AG09309 (cell line): ENCODE measurements at places on chromosomes 7 and 10.
A peak's percentile ranks its signal among the peaks of the same experiment; 100 is the strongest.

GRCh38 chr7:36287371-36288241 is 102.1 kb upstream of the ANLN start:
- DNase-seq, result no peak

- no peak for DNase-seq
Measured at GRCh38 chr7:21028186-21028585, 241.5 kb upstream of the SP8 start.

DNA sequence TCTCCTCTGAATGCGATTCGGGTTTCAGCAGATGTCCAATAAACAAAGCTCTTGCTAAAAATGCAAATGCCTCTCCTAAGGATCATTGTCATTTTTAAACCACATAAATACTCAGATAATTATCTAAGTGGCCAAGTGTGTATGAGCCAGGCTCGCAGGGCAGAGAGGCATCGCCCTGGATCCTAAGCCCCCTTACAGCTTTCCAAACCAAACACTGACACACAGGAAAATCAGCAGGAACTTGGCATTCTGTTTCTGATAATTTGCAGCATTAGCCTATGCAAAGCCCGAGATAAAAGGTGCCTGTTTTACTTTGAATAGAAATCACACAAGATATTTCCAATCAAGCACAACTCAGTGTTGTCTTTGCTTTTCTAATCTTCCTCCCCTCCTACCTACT is 134.4 kb downstream of the ABCA13 start:
- no peak for DNase-seq

- DNase-seq, result peak; percentile 80
Measured at GRCh38 chr10:69045441-69046300, 42.2 kb upstream of the SRGN start.

DNA sequence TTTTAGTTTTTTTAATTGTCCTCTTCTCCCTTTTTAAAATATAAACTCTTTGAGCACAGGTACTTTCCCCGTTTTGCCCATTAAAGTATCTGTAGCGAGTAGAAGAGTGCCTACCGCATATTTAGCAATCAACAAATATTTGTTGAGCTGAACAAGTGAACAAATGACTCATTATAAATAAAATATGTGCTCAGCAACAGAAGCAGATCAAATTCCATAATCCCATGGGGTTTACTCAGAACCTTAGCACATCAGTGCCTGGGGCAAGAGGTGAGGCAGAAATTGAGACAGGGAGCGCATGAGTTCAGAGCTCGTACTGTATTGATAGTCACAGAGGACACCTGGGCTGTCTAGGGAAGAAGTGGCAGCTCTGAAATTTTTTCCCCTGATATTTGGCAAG is 161.0 kb downstream of the SEM1 start:
- DNase-seq, result no peak

- no peak for DNase-seq
Measured at GRCh38 chr7:79217468-79217867, 236.0 kb downstream of the MAGI2 start.

DNA sequence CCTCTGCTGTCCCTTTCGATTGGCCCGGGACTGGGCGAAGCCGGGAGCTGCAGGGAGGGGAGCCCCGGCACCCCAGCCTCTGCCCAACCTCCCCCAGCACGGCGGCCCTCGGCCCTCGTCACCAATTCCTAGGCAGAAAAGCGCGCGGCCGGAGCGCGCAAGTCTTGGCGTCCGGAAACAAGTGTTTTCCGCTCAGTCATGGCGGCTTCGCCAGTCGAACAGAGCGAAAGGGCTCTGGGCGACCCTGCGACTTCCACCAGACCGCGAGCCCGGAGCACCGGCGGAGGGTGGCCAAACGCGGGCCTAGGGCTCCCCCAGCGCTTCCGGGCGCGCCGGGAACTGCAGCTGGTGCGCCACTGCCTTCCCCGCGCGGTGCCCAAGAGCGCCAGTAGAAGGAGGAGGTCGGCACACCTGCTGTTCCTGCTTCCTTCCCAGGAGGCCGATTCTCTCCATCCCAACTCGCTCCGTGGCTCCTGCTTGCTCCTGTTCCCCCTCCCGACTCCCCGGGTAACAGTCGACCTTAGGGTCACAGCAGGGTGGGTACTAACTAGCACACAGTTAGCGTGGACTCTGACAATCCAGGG is 729.9 kb downstream of the ZWINT start:
- DNase-seq, result no peak

- no peak for DNase-seq
Measured at GRCh38 chr7:125136755-125137532, 207.3 kb upstream of the POT1 start.

GRCh38 chr7:28629216-28629842 is 217.0 kb downstream of the CREB5 start:
- DNase-seq, result no peak

- DNase-seq, result no peak
Measured at GRCh38 chr7:157013602-157014549, 3.4 kb upstream of the MNX1 start.

- no peak for DNase-seq
Measured at GRCh38 chr7:6271694-6272440, 557 bp downstream of the CYTH3 start.

GRCh38 chr7:130420943-130421578 is 19.8 kb downstream of the CEP41 start:
- DNase-seq, result no peak

GRCh38 chr10:26213157-26213800 is 3.3 kb upstream of the GAD2 start:
- no peak for DNase-seq

DNA sequence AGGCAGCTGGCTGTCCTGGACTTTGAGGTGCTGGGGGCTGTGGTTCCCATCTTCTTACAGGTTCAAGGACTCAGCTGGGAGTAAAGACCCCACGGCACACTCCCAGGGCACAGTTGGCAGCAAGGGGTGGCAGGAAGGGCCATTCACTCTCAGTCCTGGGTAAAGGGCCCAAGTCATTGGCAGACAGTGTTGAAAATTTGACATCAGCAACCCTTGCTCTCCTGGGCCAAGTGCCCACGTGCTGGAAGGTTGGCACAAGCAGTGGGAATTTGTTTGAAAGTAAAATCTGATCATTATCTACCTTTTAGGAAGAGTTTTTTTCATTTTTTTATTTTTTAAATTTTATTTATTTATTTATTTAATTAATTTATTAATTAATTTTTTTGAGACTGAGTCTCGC is 241.6 kb upstream of the MKI67 start:
- no peak for DNase-seq

GRCh38 chr7:78939669-78940068 is 513.8 kb downstream of the MAGI2 start:
- DNase-seq, result no peak

DNA sequence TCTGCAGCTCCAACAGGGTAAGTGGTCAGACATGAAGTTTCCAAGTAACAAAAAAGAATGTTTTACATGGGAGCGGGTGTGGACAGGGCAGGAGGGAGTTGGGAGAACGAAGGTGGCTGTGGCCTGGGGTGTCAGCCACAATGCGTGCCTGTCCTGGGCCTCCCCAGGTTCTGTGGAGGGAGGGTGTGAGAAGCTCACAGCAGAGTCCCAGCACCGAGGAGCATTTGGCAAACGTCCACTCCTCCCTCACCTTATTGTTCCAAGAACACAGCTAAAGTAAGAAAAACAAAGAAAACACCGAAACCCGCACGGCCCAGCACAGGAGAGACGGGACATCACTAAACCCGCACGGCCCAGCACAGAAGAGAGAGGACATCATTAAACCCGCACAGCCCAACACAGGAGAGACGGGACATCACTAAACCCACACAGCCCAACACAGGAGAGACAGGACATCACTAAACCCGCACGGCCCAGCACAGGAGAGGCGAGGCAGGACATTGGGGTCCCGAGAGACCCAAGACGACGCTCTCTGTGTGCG is 226.4 kb downstream of the MAD1L1 start:
- DNase-seq, result no peak

DNA sequence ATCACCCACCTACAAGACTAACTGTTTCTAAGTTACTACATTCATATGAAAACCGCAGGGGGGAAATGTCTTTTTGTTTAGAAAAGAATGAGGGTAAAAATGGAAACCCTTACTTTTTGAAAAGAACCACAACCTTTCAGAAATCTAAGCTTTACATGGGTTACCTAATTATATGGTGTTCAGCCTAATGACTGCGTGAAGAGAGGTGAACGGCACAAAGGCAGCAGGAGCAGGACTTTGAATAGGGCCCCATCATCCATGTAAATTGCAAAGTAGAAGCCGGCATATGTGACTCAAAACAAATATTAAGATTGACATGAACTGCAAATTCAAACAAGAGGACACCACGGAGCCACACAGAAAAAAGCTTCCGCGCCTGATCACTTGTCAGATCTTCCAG is 25.1 kb downstream of the NEBL start:
- DNase-seq, result no peak

DNA sequence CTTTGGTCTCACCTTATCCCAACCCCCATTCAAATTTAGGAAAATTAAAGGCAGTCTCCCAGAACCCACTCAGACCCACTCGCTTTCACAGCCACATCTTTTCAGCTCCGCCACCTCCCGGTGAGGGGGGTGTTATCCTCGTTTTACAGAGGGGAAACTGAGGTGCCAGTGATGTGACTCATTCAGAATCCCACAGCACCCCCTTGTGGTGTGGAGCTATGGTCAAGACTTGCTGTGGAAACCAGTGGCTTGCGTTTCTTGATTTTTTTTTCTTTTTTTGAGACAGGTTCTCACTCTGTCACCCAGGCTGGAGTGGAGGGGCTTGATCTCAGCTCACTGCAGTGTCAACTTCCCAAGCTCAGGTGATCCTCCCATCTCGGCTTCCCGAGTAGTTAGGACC is 27.6 kb downstream of the SLC35G1 start:
- no peak for DNase-seq

- DNase-seq, result no peak
Measured at GRCh38 chr7:45574669-45575500, 717 bp downstream of the ADCY1 start.

- DNase-seq, result no peak
Measured at GRCh38 chr7:34875481-34875880, 161.8 kb downstream of the DPY19L1 start.

GRCh38 chr7:70306173-70306572 is 707.9 kb downstream of the AUTS2 start:
- no peak for DNase-seq

GRCh38 chr7:132939495-132939894 is 142.4 kb downstream of the CHCHD3 start:
- no peak for DNase-seq

DNA sequence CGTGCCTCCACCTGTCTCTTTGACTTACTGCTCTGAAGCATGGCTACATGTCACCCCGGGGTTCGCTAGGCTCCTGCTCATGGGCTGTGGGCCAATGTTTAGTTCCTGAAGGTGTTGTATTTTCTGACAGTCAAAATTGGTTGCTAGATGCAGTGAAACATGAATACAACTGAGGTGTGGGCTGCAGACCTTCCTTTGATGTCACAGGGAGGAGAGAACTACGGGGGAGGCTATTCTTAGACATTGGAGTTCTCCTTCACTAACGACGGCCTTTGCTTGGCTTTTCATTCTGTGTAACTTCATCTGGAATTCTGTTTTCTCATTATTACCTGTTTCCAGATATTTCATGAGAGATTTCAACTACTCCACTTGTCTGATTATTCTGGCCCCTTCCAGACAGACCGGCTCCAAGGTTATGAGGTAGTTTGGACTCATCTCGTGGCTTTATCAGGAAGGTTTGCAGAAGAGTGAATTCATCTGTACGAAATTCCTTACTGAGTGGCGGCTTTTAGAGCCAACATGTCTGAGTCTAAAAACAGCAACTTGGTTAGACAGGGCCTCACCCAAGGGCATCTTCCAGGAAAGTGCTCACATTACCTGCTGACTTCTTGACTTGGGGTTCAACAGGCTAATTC is 774.7 kb downstream of the SUGCT start:
- no peak for DNase-seq

DNA sequence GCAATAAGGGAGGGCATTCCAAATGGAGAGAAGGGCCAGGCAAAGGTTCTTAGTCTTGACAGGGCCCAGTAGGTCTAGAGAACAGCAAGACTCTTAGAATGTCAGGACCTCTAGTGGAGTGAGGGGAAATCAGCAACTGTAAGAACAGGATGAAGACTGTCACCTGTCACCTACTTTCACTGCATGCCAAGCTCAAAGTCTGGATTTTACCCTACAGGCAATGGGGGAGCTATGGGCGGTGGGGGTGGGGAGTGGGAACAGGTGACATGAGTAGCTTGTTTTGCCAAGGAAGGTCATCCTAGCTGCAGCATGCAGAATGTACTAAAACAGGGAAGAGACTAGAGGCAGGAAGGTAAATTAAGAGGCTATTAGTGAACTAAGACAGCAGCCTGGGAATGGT is 18.3 kb downstream of the GOT1 start:
- DNase-seq, result no peak

GRCh38 chr7:106029451-106029850 is 66.4 kb downstream of the CDHR3 start:
- DNase-seq, result no peak

DNA sequence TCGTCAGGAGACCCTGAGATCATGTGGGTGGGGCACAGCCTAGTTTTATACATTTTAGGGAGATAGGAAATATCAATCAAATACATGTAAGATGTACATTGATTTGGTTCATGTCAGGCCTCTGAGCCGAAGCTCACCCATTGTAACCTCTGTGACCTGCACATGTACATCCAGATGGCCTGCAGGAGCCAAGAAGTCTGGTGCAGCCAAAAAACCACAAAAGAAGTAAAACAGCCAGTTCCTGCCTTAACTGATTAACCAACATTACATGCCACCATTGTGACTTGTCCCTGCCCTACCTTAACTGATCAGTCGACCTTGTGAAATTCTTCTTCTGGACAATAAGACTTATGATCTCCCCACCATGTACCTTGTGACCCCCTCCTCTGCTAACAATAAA is 16.0 kb upstream of the LRRC61 start:
- DNase-seq, result no peak

- no peak for DNase-seq
Measured at GRCh38 chr10:1059902-1060301, 3.7 kb downstream of the WDR37 start.

- no peak for DNase-seq
Measured at GRCh38 chr7:31249671-31250070, 90.9 kb downstream of the NEUROD6 start.

DNA sequence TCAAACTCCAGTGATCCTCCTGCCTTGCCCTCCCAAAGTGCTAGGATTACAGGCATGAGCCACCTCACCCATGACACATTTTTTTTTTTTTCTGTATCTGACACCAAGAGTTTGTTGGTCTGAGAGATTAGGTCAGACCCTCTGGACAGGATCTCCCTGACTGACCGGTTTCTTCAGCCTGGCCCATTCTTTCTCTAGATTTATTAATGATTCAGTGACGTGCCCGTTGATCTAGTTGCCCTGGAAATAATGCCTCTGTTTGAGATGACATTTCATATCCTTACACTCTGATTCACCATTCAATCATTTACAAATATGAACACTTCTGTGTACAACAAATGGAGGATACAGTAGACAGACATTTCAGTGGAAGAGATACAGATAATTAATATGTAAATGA is 1.4 kb upstream of the ZNF212 start:
- no peak for DNase-seq
